ENCODE measurements at places on chromosomes 12 and 14. TPM values are rescaled to one million over a fixed set of nuclear protein-coding genes. Genes with fewer than 3 reads are reported as not detected.

DNA sequence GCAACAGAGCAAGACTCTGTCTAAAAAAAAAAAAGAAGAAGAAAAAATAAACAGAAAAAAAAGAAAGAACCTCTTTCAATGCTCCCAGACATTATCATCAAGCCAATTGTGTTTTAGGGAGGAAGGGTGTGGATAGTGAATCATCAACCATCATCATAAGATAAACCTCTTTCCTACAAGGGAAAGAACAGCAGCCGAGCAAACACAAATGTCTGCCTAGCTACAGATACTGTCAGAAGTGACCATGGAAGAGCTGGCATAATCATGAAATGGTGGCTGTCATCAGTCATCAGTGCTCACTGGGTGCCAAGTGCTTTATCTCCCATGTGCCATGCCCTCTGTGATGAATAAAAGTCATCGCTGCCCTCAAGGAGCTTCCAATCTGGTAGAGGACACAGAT lies 46.6 kb downstream of the SLC17A8 start:
- DNase-seq, result no peak

Gene TAS2R7
- not detected for polyA plus RNA-seq

Gene GALNT8
- polyA plus RNA-seq, result 1.4 TPM

DNA sequence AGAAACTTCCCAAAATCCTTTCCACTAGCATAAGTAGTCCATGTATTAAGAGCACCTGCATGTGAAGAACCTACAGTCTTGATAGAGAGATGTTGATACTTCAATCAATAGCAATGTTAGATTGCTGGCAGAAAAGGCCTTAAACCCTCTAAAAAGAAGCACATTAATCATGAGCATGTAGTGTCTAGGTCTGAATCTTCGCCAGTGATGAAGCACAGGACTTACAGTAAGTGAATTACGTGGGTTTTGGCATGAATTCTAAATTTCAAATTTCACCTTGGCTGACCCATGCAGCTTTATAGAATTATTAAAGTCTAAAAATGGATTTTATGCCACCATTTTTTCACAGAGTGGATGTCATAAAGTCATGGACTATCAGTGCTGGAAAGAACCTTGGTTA lies 791.6 kb upstream of the NOVA1 start:
- no peak for DNase-seq

GRCh38 chr14:90115780-90116179 lies 54.0 kb downstream of the KCNK13 start:
- DNase-seq, result no peak
